Lung microvascular endothelial cell (primary cell): ENCODE measurements at places on chromosomes 12 and 14. TPM values are rescaled to one million over a fixed set of nuclear protein-coding genes. Genes with fewer than 3 reads are reported as not detected.

The KRT78 gene
- total RNA-seq, result not detected in 2 replicates

The FAM90A1 gene
- under 0.01 TPM in 1 of 2 replicates, not detected in the other for total RNA-seq

DNA sequence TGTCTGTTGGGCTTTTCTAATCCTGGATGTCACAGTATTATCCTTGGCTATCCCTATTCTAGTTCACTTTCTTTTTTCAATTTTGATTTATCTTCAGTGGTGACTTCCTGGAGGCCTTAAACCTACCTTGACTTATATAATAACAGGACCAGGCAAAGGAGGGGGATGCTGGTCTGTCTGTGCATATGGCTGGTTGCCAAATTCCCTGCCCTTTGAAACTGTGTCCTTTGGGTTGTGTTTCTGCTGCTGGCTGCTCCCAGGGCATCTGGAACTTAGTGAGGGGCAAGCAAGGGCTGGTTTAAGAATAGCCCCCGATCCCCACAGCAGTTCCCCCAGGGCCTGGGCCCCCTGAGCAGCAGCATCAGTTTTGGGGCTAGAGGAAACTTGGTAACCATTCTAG, 96.0 kb upstream of the MAX start:
- no peak for DNase-seq

- no peak for DNase-seq
Observed at GRCh38 chr14:32394038-32394437, 64.9 kb downstream of the AKAP6 start.

- peak; percentile 58 for DNase-seq
Observed at GRCh38 chr12:18345021-18345735, 83.9 kb downstream of the PIK3C2G start.

DNA sequence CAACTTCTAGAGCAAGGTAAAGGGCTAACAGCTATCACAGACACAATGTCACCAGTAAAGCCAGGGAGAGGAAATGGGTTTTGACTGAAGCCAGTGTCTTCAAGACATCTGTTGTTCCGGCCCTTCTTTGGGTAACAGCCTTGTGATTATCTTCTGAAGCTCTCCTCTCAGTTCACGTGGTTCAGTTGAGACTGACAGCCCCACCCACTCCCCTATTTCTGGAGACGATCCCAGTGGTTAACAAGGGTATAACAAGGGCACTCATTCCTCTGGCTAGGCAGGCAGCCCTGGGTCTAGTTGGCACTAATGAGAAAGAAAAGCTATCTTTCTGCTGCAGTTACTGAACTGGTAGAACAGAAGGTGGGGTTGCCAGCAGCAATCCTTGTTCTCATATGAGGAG, 6.9 kb downstream of the GNPTAB start:
- no peak for DNase-seq

DNA sequence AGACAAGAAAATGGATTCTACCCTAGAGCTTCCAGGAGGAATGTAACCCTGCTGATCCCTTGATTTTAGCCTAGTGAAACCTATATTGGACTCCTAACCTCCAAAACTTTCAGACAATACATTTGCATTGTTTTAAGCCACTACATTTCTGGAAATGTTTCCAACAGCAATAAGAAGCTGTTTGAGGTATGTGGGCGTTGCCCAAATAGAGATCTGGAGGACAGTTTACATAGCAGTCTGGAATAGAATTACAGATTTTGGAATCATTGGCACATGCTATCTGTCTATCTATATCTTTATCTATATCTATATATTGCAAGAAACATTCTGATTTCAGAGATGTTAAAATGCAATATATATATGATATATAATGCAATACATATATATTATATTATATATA, 42.4 kb upstream of the EGLN3 start:
- DNase-seq, result no peak

- no peak for DNase-seq
Observed at GRCh38 chr12:48126953-48127630, 7.9 kb downstream of the PFKM start.
